Ascending aorta (tissue), 2 donors: ENCODE measurements at places on chromosomes 2 and 18.

DNA sequence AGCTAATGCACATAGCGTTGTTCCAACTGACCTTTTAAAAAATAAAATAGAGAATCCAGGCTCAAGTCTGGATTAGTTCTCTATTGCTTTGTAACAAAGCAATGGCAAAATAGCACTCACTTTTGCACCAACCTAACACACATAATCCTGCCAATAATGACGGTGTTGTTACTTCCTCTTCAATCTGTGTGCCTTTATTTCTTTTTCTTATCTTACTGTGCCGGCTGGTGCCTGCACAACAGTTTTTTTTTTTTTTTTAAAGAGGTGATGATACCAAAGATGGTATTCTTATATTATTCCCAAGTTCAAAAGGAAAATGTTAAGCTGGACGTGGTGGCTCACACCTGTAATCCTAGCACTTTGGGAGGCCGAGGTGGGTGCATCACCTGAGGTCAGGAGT, 3.4 kb downstream of the PLB1 start:
- no peak for DNase-seq
- H3K27me3 ChIP-seq = no peaks in the 10 kb centered on the region
- H3K4me1 ChIP-seq = no peaks in the 10 kb centered on the region
- H3K36me3 ChIP-seq = no peaks in the 10 kb centered on the region
- no peak overlapping the region for H3K4me3 ChIP-seq
- H3K27ac ChIP-seq = no peak overlapping the region

DNA sequence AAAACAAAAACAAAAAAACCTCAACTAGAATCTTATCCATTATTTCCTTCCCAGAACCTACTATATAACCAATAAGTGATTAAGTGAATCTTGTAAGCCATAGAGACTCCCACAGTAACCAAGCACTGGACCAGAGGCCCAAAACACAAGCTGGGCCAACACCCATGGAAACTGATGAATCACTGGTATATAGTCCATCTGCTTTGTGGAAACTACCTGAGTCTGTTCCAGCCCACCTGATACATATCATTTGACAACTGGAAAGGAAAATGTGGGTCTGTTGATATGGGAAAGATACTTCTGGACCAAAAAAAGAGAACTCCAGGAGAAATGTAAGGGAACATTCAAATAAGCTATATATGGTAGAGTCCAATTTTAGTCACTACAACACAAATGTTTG, 252.8 kb downstream of the MREG start:
- no peaks in the 10 kb centered on the region for H3K27me3 ChIP-seq
- peaks cover 8% of the 10 kb centered on the region for H3K4me1 ChIP-seq
- H3K36me3 ChIP-seq = no peaks in the 10 kb centered on the region
- no peak overlapping the region for H3K27ac ChIP-seq

GRCh38 chr2:99066075-99066958, 75.2 kb upstream of the C2orf15 start:
- H3K36me3 ChIP-seq = no peaks in the 10 kb centered on the region
- no peaks in the 10 kb centered on the region for H3K4me1 ChIP-seq
- no peak for DNase-seq
- H3K27me3 ChIP-seq = no peaks in the 10 kb centered on the region
- no peak overlapping the region for H3K27ac ChIP-seq

GRCh38 chr2:235268535-235268934, 225.3 kb upstream of the AGAP1 start:
- no peaks in the 10 kb centered on the region for H3K27me3 ChIP-seq
- no peaks in the 10 kb centered on the region for H3K36me3 ChIP-seq
- no peaks in the 10 kb centered on the region for H3K4me1 ChIP-seq
- H3K4me3 ChIP-seq = no peak overlapping the region

DNA sequence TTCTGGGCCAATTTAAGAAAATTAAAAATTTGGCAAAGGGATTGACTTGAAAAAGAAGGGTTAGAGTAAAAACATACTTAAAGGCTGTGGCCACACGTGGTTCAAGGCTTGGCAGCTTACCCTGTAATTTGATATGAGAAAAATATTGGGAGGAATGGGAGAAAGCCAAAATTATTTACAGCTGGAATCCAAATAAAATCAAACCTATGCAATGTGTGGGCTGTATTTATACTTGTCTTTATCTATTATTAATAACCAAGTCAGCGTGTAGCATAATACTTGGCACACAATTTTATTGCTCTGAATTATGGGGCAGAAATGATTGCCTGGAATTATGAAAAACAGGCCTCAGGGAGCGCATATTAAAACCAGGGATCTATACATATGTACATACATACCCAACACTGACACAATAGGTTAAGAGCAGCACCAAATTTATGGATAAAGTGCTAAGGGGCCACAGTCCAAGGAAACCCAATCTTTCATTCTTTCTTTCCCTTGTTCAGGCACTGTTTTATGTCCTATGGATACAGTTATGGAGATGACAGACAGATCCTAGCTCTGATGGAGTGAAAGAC, 35.6 kb downstream of the FAM124B start:
- H3K27me3 ChIP-seq = no peaks in the 10 kb centered on the region
- DNase-seq = no peak
- H3K36me3 ChIP-seq = no peaks in the 10 kb centered on the region

DNA sequence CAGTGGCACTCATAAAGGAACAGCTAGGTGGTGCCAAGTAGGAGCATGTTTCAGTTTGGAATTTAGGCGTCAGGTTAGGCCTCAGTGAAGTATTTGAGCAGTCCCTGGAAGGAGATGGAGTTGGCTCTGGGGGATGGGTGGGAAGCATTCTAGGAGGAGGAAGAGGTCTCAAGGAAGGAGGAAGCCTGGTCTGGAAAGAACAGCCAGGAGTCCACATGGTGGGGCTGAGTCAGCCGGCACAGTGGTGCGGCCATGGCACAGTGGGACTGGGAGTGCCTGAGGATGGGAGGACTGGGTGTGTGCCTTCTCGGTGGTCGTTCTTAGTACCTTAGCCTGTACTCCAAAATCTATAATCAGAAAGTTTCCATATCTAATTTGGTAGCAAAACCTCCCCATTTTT, 373.3 kb downstream of the PTPRM start:
- H3K27ac ChIP-seq = no peak overlapping the region
- H3K4me3 ChIP-seq = no peak overlapping the region
- no peak for DNase-seq
- H3K27me3 ChIP-seq = no peaks in the 10 kb centered on the region

DNA sequence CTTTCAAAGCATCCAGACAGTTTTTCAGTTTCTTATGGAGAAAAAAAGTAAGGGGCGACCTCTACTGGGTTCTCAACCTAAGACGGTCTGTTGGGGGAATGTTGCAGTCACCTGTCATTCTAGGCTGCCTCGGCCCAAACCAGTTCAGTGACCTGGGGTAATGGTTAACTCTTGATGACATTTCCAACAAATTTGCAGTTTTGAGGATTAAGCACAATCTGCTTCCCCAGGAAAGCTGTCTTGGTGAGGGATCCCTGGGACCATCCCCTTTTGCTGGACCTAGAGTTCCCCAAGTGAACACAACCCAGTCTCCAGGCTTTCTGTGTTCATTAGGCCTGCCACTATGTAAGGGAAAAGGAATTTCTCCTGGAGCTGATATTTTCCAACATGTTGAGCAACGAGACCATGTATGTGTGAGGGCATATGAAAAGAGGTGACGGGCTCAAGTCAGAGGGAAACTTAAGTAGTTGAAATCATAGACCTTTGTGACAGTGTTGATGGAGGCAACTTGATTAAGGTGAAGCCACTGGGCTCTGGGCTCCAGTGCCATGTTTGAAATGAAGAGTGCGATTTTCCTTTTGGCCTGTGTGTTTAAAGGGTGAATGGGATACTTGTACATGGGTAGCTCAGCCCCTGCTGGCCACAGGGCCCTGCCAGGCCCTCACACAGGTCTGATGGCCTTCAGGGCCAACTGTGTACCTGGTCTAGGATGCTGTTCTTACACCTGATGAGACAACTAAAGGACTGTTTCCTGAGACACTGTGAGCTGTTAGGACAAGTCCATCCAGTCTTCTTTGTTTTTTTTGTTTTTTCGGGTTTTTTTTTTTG, 27.0 kb downstream of the FOSL2 start:
- peaks cover 4% of the 10 kb centered on the region for H3K4me1 ChIP-seq
- no peaks in the 10 kb centered on the region for H3K27me3 ChIP-seq
- peaks cover 36% of the 10 kb centered on the region for H3K36me3 ChIP-seq
- DNase-seq = no peak
- H3K4me3 ChIP-seq = no peak overlapping the region

DNA sequence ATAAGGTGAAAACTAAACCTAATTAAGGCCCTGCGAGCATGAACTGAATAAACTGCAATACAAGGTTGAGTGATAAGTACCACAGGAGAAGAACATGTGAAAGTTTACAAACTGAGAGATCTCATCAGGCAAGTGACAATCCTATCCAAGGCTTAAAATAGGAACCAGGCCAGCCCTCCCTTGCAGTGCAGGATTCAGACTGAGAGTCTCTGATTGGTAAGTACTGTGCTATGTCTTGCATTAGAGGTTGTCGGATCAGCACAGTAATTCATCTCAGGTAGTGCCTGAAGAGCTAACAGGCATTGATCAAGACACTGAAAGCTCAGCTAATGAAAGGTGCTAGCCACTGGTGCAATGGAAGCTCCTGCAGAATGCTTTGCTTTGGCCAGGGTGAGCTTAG, 801.7 kb upstream of the ID2 start:
- H3K27ac ChIP-seq = no peak overlapping the region
- no peak for DNase-seq
- H3K36me3 ChIP-seq = no peaks in the 10 kb centered on the region
- H3K4me1 ChIP-seq = no peaks in the 10 kb centered on the region
- no peak overlapping the region for H3K4me3 ChIP-seq

DNA sequence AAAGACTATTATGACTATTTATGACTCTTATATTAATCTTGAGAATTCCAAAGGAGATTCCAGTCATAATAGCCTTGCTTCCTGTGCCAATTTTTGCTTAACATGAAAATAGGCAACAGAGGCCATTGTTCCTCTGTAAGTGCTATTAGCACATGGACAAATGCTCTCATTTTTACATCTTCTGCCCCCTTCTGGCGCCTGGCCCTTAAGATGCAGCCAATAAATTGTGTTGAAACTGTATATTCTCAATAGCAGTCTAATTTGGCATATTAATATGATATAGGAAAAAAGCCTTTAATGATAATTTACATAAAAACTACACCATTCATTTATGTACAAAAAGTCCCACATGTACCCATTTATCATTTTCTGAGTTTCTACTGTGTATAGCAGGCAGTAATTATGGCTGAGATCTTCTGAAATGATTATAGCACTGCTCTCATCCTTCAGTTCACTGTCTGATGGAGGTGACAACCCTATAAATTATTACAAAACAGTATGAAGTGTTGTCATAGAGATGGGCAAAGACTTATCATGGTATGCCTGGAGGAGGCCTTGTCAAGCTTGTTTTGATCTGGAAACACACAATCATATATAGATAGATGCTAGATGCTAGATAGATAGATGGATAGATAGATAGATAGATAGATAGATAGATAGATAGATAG, 613.3 kb downstream of the TSN start:
- H3K27me3 ChIP-seq = no peaks in the 10 kb centered on the region
- DNase-seq = no peak
- H3K27ac ChIP-seq = no peak overlapping the region
- no peaks in the 10 kb centered on the region for H3K4me1 ChIP-seq

- no peaks in the 10 kb centered on the region for H3K4me1 ChIP-seq
- no peak overlapping the region for H3K4me3 ChIP-seq
- no peak for DNase-seq
Observed at GRCh38 chr2:173692068-173692467, 273.1 kb downstream of the SP3 start.

DNA sequence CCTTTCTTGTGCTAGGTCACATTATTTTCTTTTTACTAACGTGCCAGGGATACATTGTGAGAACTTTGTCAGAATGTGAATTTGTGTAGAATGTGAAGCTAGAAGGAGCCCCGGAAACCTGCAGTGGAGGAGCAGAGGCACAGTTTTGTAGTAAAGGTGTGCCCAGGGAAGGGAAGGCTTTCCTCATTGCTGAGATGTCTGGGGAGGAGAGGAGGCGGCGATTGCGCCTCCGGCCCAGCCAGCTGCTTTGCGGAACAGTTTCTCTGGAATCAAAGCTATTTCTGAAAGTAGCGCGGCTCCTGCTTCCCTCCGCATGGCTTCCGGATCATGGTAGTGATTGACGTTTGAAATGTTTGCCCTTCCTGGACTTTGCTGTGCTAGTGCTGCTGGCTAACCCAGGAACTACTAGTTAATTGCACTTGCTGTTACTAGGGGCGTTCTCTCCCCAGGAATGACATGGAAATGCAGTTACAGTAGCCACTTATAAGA, 83.1 kb upstream of the RBM44 start:
- no peak for DNase-seq
- H3K4me3 ChIP-seq = peak overlapping the region; percentile 52
- no peaks in the 10 kb centered on the region for H3K27me3 ChIP-seq
- H3K36me3 ChIP-seq = peaks cover 35% of the 10 kb centered on the region
- peaks cover 29% of the 10 kb centered on the region for H3K4me1 ChIP-seq

DNA sequence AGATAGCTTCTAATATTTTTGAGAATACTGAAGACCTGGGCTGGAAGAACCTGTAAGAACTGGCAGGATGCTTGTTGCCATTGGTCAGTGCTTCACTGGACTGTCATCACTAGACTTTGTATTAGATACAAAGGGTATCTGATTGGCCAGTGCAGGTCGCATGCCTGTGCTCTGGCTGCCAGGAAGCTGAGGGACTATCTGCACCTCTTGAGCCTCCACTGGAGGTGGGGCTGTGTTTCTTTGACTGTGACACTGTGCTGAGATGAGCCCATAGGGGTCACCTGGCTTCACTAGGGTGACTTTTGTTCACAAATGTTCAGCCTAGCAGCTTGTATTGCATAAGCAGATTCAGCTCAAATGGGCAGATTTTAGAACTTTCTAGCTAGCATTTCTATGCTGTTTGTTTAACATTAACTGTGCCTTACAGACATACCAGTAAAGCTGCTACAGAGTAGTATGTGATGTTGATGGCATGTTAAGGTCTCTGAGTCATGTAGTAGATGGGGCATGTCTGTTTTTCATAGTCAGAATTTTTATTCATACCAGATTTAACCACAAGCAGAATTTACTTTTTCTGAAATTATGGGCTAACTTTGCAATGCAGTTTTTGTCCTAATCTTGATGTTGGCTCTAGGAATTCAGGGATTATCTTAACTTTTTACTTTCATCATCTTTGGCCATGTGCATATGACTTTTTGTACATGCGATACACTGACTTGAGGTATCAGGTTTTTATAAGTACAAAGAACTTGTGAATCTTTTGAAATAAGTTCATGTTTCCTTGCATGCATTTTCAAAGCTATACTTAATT, 56.1 kb downstream of the RHBDD1 start:
- no peak overlapping the region for H3K4me3 ChIP-seq

DNA sequence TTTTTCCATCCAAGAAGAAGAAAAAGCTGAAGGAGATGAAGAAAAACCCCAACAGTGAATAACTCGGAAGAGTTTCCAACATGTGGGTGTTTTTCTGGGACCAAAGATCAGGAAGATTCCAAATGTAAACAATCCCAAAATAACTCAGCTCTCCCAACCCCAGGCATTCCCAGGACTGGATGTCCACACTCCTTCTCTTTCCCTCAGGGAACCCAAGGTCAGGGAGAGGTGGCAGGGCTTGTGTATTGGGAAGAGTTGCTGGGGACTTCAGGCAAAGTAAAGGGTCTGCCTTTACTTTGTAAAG, 268.0 kb downstream of the DYSF start:
- no peak overlapping the region for H3K4me3 ChIP-seq
- H3K4me1 ChIP-seq = peaks cover 30% of the 10 kb centered on the region
- DNase-seq = peak; percentile 80
- peak overlapping the region; percentile 91 for H3K27ac ChIP-seq
- no peaks in the 10 kb centered on the region for H3K36me3 ChIP-seq
